ENCODE measurements at places on chromosomes 3 and 15.

- DNase-seq = no peak
These were observed 165.8 kb downstream of the ERC2 start for GRCh38 chr3:56302417-56302816.

- DNase-seq = peak; percentile 29
These were observed 245.4 kb downstream of the ULK4 start for GRCh38 chr3:41716471-41716870.

- DNase-seq = peak; percentile 51
These were observed 54.8 kb upstream of the P3H2 start for GRCh38 chr3:190175490-190175889.

- peak; percentile 97 for DNase-seq
These were observed 485.2 kb upstream of the PROK2 start for GRCh38 chr3:72270072-72270681.

- no peak for DNase-seq
These were observed 59.6 kb upstream of the FRMD4B start for GRCh38 chr3:69445498-69445897.

DNA sequence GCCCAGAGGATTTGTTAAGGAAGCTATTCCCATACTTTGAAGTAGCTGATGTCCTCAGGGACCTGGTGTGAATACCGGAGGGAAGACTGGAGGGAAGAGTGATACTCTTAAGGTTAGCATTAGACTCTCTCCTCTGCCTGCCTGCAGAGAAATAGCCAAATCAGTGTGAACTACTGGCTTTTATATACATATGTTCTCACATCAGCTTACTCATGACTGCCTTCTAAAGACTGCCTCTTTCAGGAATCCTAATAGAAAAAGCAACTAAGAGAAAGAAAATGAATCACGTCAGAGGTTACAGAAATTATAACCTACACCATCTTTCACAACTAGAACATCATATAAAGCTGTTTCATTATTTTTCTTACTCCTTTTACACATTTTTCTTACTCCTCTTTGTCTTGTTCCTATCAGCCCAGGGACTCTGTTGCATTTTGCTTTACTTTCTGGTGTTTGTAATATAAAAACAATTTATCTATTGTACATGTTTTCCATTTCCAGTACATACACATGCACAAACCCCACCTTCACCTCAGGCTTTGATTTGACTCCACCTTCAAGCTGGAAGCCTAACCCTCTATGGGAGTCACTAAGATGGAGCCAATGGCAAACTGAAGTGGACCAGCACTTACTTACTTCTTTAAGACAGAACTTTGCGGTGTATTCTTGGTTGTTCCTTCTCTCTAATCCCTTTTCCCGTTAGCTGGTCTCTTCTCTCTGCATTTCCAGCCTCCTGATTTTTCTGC is 257.7 kb upstream of the UBE2E1 start:
- DNase-seq = no peak

DNA sequence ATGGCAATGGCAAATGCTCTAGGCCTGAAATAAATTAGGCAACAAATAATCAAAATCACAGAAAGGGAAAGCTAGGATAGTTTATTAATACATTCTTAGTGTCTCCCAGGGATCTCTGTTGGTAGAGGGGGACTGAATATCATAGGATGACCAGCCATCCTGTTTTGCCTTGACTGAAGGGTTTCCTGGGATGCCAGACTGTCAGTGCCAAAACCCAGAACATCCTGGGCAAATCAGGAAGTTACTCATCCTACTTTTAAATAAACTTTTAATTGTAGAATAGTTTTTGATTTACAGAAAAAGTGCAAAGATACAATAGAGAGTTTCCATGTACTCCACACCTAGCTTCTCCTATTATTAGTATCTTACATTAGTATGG is 21.8 kb upstream of the SIAH2 start:
- no peak for DNase-seq

DNA sequence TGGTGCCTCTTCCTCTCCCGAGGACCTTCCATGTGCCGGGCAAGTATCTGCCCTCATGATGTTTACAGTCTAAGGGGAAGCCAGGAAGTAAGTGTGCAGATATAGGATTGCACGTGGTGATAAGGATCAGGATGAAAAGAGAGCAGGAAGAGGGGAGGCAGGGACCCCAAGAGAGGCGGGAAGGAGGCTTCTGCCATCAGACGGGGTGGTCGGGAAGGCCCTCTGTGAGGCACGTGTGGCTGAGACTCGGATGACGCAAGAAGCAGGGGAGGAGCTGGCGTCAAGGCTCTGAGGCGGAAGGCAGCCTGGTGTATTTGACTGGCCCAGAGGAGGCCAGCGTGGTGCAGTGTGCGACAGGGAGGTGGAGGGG is 762 bp upstream of the IQSEC1 start:
- DNase-seq = no peak

- peak; percentile 35 for DNase-seq
These were observed 8.1 kb upstream of the CLDN11 start for GRCh38 chr3:170410428-170411029.

- peak; percentile 99 for DNase-seq
These were observed 315.1 kb downstream of the ZNF385D start for GRCh38 chr3:21435871-21436270.

GRCh38 chr3:122609798-122610559 is 32.5 kb downstream of the PARP15 start:
- peak; percentile 88 for DNase-seq

Measured in fibroblast of skin of right biceps (primary cell).